ENCODE measurements at places on chromosomes 3 and 15.

DNA sequence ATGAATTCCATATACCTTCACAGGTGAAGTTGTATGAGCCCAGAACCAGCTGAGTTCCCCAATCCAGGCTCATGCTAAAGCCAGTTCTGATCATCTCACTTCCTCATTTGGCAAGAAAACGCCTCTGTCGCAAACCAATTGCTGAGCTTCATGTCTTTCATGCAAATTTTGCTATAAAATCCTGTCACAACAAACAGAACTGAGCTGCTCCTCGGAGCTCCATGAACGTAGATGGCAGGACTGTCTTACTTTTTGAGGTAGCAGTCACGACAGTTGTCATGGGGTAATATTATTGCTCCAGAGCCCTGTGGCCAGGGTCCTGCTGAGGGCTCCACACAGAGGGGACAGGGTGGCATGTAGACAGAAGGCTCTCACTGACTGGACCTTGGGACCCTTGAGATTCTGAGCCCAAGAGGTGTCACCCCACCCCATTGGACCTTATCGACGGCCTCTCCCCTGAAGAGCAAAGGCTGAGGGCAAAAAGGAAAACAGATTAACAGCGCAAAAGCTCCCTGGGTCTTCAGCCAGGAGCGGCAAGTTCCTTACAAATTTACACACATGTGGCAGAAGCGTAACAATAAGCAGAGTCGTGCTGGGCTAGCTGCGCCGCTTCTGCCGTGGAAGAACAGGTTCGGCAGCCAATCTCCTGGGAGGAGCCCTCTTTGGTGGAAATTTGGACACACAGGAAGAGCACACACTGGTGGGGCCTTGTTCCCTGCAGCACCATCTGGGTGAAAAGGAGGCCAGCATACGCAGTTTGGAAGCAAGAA lies 249.2 kb downstream of the OPA1 start:
- DNase-seq: no peak

GRCh38 chr3:30227571-30228301 lies 378.7 kb upstream of the TGFBR2 start:
- DNase-seq: peak; percentile 96

DNA sequence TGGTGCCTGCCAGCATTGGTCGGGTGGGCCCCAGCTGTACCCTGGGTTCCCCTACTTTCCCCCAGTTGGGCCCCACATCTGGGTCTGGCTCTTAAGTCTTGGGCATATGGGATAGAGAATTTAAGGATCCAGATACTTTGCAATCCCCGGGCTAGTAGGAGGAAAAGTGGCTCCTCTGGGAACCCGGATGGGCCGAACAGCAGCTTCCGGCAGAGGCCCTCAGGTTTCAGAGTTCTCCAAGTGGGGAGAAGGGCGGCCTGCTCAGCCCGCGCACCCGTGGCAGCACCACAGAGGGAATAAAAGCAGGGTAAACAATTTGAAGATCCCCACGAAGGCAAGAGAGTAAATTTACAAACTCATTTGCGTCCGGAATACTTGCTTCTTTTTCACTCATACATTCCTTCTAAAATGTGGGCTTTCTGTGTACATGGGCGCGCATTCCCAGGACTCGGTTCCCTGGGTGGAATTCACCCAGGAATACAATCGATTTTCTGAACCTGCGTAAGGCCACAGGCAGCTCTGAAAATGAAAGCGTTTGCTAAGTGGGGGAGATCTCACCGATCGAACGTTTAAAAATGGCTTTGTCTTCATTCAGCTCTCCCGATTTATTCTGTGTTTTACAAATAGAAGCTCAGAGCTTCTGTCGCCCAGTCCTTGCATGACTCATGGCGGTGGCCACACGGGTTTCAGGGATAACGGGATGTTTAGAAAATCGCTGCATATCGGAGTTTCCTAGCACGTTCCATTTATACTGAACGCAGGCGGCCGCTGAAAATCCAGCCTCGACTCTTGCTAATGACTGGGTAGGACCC lies 74.0 kb upstream of the POLG start:
- DNase-seq: peak; percentile 5

GRCh38 chr3:100545371-100545770 lies 53.0 kb downstream of the TMEM45A start:
- DNase-seq: peak; percentile 49

DNA sequence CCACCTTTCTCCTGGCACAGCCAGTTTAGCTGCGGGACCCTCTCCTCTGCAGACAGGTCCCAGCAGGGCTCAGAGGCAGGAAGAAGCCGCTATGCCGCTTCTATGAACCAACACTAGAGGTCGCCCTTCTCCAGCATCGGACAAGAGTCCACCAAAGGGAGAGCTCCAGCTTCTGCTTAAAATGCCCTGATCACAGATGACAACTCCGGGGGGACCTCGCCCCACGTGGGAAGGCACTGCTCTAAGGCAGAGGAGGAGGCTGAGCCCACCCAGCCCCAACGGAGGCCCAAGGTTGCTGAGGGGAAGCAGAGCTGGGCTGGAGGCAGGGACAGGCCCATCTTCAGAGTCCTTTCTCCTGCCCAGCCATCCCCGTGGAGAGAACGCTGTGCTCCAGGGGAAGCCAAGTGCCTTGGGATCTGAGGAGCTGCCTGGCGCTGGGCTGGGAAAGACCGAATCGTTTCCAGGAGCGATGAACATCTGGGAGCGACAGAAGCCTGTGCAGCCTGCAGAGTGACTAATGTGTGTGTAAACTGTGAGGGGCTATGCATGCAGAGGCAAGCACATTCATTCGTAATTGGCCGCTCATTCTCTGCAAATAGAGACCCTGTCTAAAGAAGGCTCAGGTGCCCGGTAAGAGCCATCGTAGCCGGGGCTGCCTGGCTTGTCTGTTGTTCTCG lies 43.5 kb upstream of the BDH1 start:
- peak; percentile 81 for DNase-seq

DNA sequence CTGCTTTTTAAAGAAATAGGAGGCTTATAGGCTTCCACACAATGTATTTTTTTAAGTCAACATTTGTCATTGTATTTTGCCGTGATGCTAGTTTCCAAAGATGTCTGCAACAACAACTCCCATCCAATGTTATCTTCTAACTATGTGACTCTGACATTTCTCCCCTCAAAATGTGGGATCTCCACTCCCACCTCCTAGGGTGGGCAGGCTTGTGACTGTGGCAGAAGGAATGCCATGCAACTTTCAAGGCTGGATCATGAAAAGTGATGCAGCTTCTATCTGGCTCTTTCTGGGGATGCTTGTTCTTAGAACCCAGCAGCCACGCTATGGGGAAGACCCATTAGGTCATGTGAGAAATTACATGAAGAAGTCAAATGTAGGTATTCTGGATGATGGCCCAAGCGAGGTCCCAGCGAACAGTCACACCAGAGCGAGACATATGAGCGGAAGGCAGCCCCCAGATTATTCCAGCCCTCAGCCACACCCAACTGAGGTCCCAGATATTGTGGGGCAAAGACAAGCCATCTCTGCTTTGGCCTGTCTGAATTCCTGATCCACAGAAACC lies 124.3 kb downstream of the BDH1 start:
- DNase-seq: no peak

- DNase-seq: no peak
Measured at GRCh38 chr15:43493703-43494472, 932 bp upstream of the TP53BP1 start.

- peak; percentile 91 for DNase-seq
Measured at GRCh38 chr3:38327335-38328009, 19.1 kb upstream of the XYLB start.

- no peak for DNase-seq
Measured at GRCh38 chr3:140904521-140904920, 37.1 kb upstream of the SLC25A36 start.

DNA sequence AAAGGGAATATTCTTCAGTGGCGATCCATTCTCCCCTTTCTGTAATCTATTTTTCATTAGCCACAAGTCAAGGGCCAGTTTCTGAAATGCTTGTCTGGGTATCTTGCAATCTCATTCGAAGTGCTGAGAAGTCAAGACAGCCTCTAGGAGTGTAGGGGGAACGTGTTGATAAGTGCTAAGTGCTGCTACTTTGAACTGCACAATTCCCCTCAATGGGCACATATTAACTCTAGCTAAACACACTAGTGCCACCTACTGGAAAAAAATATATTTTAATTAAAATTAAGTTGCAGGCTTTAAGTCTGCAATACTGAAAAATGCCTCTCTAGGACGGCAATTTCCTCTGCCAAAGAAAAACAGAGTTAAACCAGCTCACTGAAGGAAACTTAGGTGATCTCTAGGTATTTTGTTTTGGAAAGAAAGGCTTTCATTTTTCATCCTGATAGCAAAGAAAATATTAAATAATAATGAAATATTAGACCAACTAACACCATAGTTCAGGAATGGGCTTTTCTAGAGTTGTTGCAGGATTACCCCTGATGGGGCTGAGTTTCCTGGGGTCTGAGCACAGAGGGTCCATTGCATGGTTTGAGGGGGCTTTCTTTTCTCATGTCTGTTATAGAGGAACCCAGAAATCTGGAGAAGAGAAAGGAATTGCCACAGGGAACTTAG lies 181.9 kb upstream of the KBTBD8 start:
- peak; percentile 67 for DNase-seq

GRCh38 chr3:38992117-38992760 lies 59.5 kb downstream of the SCN11A start:
- peak; percentile 76 for DNase-seq

GRCh38 chr15:60721257-60721626 lies 242.3 kb upstream of the ICE2 start:
- no peak for DNase-seq

- DNase-seq: peak; percentile 96
Measured at GRCh38 chr3:141368062-141368924, at the start of gene ZBTB38. TSS of gene ZBTB38 (plus strand) at chr3:141368504. CDS start at chr3:141442389, 73,885 bp downstream.

DNA sequence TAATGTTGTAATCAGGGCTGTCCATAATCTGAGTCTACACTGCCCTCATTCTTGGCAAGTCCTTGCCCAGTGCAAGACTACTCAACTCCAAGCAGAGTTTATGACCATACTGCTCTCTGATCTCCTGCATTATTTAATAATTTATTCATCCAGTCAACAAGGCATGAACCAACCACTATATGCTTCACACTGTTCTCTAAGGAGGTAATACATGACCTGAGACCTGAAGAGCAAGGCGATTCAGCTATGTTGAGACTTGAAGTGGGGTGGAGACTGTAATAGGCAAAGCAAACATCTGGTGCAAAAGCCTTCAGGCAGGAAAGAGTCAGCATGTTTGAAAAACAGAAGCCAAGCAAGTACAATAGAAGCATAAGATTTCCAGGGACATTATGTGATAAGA lies 1362.8 kb downstream of the ROBO2 start:
- no peak for DNase-seq

DNA sequence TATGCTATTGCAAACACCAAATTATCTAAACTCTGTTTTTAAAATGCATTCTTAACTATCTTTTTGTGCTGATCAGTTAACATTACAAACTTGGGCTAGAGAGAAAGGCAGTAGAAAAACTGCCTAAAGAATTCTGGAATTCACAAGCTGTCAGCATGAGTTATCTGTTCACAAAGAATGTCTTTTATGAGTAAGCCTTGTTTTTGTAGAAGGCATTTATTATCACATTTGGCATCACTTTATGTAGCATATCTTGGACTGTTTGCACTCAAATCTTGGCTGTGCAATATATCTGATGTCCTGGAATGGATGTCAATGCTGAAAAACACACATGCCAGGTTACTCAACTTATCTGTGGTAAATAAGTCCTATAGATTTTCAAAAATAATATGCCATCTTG lies 15.5 kb upstream of the BCHE start:
- peak; percentile 11 for DNase-seq

GRCh38 chr3:502486-502885 lies 305.9 kb downstream of the CHL1 start:
- no peak for DNase-seq

- DNase-seq: no peak
Measured at GRCh38 chr3:147890114-147890513, 480.9 kb downstream of the ZIC1 start.

- DNase-seq: no peak
Measured at GRCh38 chr3:37591116-37591781, 270.4 kb upstream of the CTDSPL start.

- DNase-seq: no peak
Measured at GRCh38 chr3:150239766-150240165, 168.3 kb upstream of the TSC22D2 start.

GRCh38 chr3:194194757-194195085 lies 58.8 kb downstream of the HES1 start:
- DNase-seq: no peak
